Breast epithelium (tissue), 4 donors: ENCODE measurements at places on chromosomes 3 and 15. TPM values are rescaled to one million over a fixed set of nuclear protein-coding genes. Genes with fewer than 3 reads are reported as not detected.

GRCh38 chr3:80060664-80061063 lies 292.9 kb upstream of the ROBO1 start:
- no peak for DNase-seq

DNA sequence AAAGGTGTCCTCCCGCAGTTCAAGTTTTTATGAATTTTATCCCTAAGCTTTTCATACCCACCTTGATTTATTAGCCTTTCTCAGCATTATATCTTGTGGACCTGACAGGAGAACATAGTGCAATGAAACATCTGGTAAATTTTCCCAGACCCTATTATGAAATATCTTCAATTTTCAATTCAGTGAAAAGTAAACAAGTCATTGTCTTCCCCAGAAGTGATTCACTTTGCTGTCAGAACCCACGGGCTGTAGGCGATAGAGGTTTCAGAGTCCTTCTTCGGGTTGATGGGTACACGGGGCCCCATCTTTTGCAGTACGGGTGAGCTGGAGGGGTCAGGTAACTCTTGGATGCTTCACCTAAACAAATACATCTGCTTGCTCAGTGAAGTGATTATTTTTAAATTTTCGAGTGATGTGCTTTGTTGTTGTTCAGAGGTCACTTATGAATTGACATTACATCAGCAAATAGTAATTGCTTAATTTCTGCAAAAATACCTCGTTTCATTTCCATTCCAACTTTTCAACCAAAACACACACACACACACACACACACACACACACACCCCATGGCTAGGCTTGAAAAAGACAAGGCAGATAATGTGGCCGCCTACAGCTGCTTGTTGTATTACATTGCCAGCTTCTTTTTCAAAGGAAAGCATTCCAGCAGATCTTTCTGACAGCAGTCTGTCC lies 102.9 kb downstream of the SEMA6D start:
- no peak for DNase-seq

DNA sequence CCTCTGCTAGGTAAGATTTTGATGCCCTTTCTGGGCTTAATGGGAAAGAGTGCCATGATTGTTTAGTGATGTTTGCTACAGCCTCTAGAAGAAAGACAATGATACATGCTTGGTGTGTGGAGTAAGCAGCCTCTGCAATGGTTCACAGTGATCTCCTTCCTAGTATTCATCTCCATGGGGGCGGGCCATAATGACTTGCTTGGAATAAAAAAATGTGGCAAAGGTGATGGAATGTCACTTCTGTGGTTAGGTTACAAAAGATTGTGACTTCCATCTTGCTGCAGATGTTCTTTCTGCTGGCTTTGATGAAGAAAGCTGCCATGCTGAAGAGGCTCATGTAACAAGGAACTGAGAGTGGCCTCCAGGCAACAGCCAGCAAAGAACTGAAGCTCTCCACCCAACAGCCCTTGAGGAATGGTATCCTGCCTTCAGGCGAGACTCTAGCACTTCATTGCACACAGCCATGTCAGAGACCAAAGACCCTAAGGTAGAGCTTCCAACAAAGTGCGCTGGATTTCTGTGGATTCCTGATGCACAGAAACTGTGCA lies 139.1 kb upstream of the LRIG1 start:
- DNase-seq: no peak

DNA sequence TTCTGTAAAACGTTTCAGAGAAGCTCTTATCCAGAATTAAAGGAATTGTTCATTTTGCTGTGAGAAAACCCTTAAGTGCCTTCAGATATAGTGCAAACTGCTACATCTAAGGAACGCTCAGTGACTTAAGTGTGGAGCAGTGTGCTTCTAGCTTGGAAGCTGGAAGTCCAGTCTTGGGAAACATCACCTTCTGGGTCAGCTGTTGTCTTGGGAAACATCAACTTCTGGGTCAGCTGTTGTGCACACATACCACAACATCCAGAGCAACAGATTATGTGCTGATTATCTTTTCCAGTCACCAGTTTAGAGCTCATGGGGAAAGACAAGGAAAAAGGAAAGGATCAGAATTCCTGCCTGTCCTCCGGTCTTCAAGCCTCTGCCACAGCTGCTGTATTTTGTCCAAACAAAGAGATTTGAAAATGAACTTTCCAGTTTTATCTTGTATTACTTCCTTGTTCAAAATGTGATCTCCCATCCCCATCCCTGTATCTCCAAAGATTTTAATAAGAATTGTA lies 713.6 kb downstream of the NSUN3 start:
- no peak for DNase-seq

DNA sequence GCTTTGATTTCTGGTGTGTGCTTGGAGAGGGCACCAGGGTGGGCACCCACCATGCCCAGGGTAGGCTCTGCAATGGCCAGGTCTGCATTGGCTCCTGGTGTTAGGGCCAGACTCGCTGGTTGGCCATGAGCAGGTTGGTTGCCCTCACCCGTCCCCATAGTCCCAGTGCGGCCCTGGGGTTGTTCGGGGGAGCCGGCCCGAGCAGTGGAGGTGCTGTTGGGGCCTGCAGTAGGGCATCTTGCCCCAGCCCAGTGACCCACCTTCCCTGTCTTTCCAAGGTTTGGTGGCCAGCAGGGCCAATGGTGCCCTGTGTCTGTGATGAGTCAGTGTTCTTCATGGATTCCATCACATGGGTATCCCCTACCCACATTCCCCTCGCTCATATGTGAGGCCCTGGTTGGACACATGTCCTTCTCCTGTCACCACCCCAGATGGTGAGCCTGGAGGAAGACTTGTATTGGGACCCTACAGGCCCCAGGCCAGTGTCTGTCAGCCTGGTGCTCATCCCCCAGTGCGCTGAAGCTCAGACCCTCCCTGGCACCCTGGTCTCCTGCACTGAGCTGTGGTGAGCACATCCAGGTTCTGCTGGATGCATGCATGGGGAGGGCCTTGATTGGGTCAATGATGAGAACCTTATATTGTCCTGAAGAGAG lies 190.1 kb downstream of the UBE3A start:
- DNase-seq: peak; percentile 35

DNA sequence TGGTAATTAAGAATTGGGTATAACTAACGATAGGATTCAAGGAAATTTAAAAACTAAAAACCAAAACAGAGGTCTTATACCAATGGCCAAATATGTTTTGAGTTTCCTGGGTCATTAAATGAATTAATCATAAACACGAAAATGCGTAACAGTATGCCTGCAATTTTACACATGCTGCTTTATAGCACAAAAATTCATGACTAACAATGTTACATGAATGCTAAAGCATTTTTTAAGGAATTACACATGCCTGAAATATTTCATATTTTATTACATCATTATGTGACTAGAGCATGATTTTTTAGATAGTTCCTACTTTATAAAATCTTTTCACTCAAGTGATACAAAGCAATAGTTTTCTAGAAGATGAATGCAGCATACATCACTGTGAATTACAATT lies 74.7 kb downstream of the ZNF148 start:
- no peak for DNase-seq

DNA sequence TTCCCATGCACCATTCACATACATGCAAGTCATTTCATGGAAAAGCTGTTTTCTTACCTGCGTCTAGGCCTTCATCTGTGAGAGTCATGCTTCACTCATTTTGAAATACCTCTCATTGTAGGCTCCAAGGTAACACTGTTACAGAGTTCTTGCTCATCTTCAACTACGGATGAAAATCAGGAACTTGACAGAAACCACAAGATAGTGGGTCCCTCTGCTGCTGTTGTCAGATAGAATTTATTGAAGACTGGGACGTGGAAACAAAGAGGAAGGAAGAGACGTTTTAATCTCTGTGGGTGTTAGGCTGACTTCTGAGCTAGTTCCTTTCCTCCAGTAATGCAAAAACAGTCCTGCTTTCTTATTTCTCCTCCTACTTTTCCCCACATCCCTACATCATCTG lies at the start of gene P2RY14:
Gene P2RY14, minus strand, starts transcription at position 313 of the 400 bp plus-strand sequence. CDS start 64,226 bp downstream, outside the sequence.
- no peak for DNase-seq

The PLA1A gene
- total RNA-seq: 4.9 TPM

The BTLA gene
- total RNA-seq: 0.98 TPM

The UCN2 gene
- 0.44 TPM for total RNA-seq
